Hippocampal formation (tissue), 2 donors: ENCODE measurements at places on chromosomes 7 and 10.

DNA sequence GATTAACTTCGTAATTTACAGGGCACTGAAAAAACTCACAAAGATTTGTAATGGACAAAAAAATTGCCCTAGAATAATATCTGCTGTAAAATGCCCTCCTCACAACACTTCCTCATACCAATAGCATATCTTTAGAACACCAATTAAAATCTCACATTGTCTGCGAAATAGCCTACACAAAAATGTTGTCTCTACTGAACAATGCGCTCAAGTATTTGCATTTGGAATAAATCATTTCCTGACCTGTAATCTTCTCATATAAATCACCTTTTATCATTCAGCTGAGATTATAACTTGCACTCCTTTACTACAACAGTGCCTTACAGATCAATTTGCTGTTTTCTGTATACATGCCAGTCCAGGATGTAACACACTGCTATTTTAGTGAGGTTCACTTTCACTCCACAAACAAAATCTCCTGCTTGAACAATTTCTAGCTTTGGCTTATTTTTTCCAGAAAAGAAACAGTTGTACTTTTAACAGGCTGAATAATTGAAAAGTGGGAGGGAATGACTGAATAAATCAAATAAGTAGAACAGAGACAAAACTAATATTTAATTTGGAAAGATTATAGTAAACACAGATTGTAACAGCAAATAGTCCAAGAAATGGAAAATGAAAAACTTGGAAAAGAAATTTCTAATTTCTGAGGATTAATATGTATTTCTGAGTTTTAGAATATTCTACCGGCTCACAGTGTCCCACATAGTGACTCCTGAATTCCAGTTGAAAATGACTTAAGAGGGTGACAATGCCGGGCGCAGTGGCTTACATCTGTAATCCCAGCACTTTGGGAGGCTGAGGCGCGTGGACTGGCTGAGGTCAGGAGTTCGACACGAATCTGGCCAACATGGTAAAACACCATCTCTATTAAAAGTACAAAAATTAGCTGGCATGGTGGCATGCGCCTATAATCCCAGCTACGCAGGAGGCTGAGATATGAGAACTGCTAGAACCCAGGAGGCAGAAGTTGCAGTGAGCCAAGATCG, 30.6 kb downstream of the JMJD1C start:
- no peak for DNase-seq

GRCh38 chr10:128161031-128161430, 34.8 kb upstream of the MKI67 start:
- no peak for DNase-seq

GRCh38 chr10:28199941-28200340, 102.9 kb downstream of the MPP7 start:
- DNase-seq = no peak

GRCh38 chr10:60801522-60801921, 23.2 kb downstream of the CDK1 start:
- no peak for DNase-seq

- peak; percentile 89 for DNase-seq
Measured at GRCh38 chr10:102643336-102644065, 778 bp upstream of the TRIM8 start.

- DNase-seq = no peak
Measured at GRCh38 chr10:47057471-47057870, 146.2 kb downstream of the PTPN20 start.

DNA sequence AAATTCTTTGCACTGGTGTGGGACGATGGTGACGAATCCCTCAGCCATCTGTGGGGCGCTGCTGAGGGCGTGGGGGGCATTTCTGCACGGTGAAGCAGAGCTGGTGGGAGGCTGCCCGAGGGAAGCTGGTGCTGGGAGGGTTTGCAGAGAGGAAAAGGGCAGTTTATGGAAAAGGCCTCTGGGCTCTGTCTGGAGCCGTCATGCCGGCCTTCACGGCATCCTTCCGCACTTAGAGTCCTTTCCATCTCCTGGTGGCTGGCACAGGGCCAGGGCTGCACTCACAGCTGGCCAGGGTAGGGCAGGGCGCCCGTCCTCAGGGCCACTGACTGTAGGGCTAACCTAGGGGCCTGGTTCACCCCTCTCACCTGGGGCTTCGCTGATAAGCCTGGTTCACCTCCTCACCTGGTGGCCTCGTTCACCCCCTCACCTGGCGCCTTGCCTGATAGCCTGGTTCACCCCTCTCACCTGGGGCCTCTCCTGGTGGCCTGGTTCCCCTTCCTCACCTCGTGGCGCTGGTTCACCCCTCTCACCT, 598 bp upstream of the AMZ1 start:
- DNase-seq = no peak
